ENCODE measurements at places on chromosomes 3 and 15.

- no peak overlapping the region for H3K27ac ChIP-seq
- DNase-seq: peak; percentile 22
- H3K36me3 ChIP-seq: no peaks in the 10 kb centered on the region
Observed at GRCh38 chr3:152556731-152557254, 278.1 kb upstream of the P2RY1 start.

- no peak for DNase-seq
- no peaks in the 10 kb centered on the region for H3K27me3 ChIP-seq
- H3K4me1 ChIP-seq: peaks cover 5% of the 10 kb centered on the region
- H3K36me3 ChIP-seq: peaks cover 42% of the 10 kb centered on the region
- no peak overlapping the region for H3K27ac ChIP-seq
Observed at GRCh38 chr3:149019580-149019979, 28.2 kb downstream of the GYG1 start.

DNA sequence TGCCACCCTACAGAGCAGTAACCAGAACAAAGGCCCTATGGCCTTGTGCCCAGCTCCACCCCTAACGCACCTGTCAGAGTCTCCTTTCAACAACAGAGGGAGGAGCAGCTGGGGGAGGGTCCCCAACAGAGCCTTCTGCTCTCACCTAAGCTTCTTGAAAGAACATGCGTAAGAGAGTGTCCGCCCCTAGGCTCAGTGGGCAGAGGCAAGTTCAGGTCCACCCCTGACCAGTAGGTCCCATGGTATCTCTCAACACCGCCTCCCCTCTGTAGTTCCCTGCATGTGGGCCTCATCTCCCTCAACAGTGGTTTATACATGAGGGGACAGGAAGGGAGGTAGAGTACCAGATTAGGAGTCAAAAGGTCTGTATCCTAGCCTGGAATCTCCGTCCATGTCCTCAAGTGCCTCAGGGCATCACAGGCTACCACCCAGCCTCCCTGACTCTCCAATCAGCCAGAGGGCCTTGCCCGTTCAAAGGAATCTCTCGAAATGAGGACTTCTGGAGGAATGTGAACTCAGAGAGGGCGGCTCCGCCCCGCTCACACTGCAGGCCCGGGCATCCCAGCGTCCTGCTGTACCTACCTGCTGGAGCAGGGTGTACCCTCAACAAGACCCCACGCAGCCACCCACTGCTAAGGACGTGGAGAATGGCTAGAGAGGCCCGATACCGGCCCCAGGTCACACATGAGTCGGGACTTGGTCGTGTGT, 680 bp downstream of the POC1A start:
- peaks cover 18% of the 10 kb centered on the region for H3K4me1 ChIP-seq
- H3K27me3 ChIP-seq: no peaks in the 10 kb centered on the region
- H3K4me3 ChIP-seq: peak overlapping the region; percentile 91
- H3K36me3 ChIP-seq: peaks cover 6% of the 10 kb centered on the region
- peak; percentile 50 for DNase-seq
- peak overlapping the region; percentile 65 for H3K27ac ChIP-seq

DNA sequence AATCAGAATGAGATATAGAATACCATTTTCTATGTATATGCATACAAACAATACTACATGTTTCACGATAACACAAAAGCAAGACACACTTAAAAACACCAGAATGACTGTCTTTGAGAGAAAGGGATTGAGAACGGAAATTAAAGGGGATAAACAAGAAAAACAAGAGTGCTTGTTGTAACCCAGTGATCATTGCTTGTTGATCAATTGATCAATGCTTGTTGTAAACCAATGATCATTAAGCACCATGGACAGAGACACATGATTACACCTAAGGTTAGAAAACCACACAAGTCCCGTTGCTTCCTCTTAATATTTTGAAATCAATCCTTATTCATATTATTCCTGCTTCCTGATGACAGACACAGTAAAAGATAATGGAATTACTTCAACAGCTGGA, 1.1 kb upstream of the OR4F15 start:
- H3K27me3 ChIP-seq: peaks cover 20% of the 10 kb centered on the region
- H3K4me1 ChIP-seq: no peaks in the 10 kb centered on the region
- H3K36me3 ChIP-seq: no peaks in the 10 kb centered on the region
- H3K27ac ChIP-seq: no peak overlapping the region

GRCh38 chr3:146503461-146504202, 34.3 kb upstream of the PLSCR2 start:
- H3K36me3 ChIP-seq: peaks cover 3% of the 10 kb centered on the region
- DNase-seq: no peak
- H3K27me3 ChIP-seq: no peaks in the 10 kb centered on the region
- H3K4me3 ChIP-seq: no peak overlapping the region

- H3K27ac ChIP-seq: no peak overlapping the region
- H3K36me3 ChIP-seq: peaks cover 4% of the 10 kb centered on the region
- DNase-seq: no peak
- H3K27me3 ChIP-seq: peaks cover 5% of the 10 kb centered on the region
- no peaks in the 10 kb centered on the region for H3K4me1 ChIP-seq
- H3K4me3 ChIP-seq: no peak overlapping the region
Observed at GRCh38 chr15:22968366-22968765, 11.8 kb downstream of the CYFIP1 start.

GRCh38 chr3:50275996-50276761, 2.7 kb upstream of the LSMEM2 start:
- peak overlapping the region; percentile 59 for H3K4me3 ChIP-seq
- H3K36me3 ChIP-seq: no peaks in the 10 kb centered on the region
- H3K4me1 ChIP-seq: peaks cover 31% of the 10 kb centered on the region
- peak; percentile 48 for DNase-seq
- H3K27me3 ChIP-seq: peaks cover 32% of the 10 kb centered on the region
- H3K27ac ChIP-seq: no peak overlapping the region

- H3K4me1 ChIP-seq: no peaks in the 10 kb centered on the region
- H3K36me3 ChIP-seq: no peaks in the 10 kb centered on the region
- no peak for DNase-seq
- H3K27me3 ChIP-seq: no peaks in the 10 kb centered on the region
Observed at GRCh38 chr3:55904716-55905115, 417.6 kb upstream of the WNT5A start.

DNA sequence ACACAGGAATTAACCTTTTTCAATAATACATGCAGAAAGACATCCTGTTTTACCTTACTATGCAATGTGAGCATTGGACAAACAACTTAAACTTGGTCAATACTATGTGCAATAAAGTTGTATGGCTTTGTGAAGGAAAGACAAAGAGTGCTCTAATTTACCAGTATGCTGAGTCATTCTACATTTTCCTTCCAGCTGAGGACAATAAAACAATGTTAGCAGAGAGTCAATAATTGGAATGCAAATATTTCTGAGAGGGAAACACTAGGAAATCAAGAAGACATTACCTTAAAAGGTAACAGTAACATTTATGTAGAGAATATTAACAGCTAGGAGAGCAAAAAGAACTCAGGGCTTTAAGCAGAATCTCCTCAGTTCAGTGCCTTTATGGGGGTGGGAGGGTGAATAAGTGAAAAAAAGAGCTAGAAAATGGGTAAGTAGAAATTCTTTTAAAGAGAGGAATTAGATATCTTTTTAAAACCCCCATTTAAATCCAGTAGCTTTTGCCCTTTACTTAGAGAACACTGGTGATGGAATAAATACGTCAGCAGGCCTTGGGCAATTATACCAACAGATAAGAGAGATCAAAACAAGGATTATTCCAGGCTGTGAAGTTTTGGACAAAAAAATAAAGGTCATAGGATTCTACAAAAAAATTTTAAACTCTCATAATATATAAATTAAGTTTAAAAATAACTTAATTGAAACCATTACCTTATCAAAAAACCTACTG, 11.6 kb upstream of the HGD start:
- no peak for DNase-seq
- no peak overlapping the region for H3K27ac ChIP-seq
- H3K4me1 ChIP-seq: no peaks in the 10 kb centered on the region
- no peak overlapping the region for H3K4me3 ChIP-seq

DNA sequence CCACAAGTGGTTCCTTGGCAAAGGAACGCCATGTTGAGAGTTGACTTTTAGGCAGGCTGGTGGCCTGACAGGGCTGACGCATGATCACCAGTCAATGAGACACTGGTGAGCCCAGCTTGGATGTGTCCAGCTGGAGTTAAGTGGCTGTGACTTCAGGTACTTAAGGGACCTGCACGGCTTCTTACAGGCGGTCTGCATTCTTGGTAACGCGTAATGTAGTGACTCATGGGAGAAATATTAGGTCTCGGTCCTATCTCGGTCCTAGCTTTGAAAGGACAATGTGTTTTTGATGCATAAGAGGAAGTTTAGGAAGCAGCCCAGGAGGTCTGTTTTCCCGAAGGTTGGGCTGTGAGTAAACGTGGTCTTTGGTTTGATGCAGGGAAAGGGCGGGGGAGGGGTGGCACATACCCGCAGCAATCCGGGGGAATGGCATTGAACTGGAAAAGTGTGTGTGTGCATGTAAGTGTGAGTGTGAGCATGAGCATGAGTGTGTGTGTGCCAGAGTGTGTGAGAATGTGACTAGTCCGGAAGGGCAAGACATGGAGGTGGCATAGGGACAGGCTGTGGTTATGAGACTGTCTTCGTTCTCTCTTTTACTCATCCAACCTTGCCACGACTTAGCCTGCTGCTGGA, 55.3 kb downstream of the FAM43A start:
- H3K27me3 ChIP-seq: peaks cover 5% of the 10 kb centered on the region
- no peak for DNase-seq
- H3K27ac ChIP-seq: no peak overlapping the region
- no peak overlapping the region for H3K4me3 ChIP-seq
- H3K36me3 ChIP-seq: no peaks in the 10 kb centered on the region

GRCh38 chr3:191781044-191781443, 320.1 kb downstream of the PYDC2 start:
- H3K27me3 ChIP-seq: no peaks in the 10 kb centered on the region
- no peak for DNase-seq
- H3K27ac ChIP-seq: no peak overlapping the region
- H3K4me1 ChIP-seq: no peaks in the 10 kb centered on the region
- H3K36me3 ChIP-seq: no peaks in the 10 kb centered on the region
- H3K4me3 ChIP-seq: no peak overlapping the region

GRCh38 chr3:10498271-10498670, 7.1 kb downstream of the ATP2B2 start:
- no peak overlapping the region for H3K4me3 ChIP-seq
- H3K4me1 ChIP-seq: no peaks in the 10 kb centered on the region
- no peaks in the 10 kb centered on the region for H3K36me3 ChIP-seq
- DNase-seq: no peak

GRCh38 chr3:169968224-169968885, 1.7 kb downstream of the SEC62 start:
- H3K4me3 ChIP-seq: peak overlapping the region; percentile 96
- H3K27ac ChIP-seq: peak overlapping the region; percentile 20
- no peak for DNase-seq
- peaks cover 8% of the 10 kb centered on the region for H3K36me3 ChIP-seq

DNA sequence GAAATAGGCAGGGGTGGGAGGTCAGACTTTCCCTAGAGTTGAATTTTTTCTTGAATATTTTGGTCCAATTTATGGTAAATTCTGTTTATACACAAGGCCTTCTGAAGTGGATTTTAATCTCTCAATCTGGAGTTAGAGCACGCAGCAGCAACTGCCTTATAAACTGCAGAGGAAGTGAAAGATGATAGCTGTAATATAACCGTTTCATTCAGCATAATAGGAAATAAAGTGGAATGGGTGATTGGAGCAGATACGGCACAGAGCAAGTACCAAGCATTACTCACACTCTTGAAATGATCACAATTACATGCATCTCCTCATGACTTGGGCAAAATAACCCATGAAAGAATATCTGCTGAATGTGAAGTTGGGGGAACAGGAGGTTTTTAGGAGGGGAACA, 106.8 kb downstream of the ARRDC4 start:
- H3K27me3 ChIP-seq: peaks cover 14% of the 10 kb centered on the region
- H3K4me1 ChIP-seq: no peaks in the 10 kb centered on the region
- no peak overlapping the region for H3K27ac ChIP-seq
- H3K4me3 ChIP-seq: no peak overlapping the region

DNA sequence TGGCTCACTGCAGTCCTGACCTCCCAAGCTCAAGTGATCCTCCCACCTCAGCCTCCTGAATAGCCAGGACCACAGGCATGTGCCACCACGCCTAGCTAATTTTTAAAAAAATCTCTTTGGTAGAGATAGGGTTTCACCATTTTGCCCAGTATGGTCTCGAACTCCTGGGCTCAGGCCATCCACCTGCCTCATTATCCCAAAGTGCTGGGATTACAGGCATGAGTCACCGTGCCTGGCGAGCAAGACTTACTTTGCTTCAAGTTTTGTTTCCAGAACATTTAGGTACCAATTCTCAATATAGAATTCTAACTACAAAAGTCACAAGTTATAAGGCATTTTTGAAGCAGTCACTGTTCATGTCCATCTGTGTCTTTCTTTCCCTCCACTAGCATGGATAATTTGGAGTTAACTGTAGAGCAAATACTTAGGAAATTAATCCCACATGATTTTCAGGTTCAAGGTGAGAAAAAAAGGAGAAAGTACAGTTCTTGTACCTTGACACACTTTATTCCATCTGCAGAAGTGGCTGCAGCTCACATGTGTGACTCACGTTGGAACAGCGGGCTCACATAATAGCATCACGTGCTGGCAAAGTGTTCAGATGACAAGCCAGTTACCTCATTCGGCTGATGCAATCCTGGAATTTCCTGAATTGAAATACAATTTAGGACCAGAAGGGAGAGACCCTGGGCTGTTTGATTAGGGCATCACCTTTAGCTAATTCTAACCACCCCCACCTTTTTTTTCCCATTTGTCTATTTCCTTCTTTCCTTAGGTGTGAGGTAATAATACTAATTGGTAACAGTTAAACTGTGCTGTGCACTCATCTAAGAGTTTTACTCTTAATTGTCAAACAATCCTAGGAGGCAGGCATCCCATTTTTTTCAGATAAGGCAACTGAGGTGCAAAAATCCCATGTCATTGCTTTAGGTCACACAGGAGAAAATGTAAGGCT, 46.9 kb upstream of the NEDD4 start:
- H3K27me3 ChIP-seq: no peaks in the 10 kb centered on the region
- H3K4me3 ChIP-seq: no peak overlapping the region
- H3K36me3 ChIP-seq: peaks cover 15% of the 10 kb centered on the region
- peak overlapping the region; percentile 79 for H3K27ac ChIP-seq

DNA sequence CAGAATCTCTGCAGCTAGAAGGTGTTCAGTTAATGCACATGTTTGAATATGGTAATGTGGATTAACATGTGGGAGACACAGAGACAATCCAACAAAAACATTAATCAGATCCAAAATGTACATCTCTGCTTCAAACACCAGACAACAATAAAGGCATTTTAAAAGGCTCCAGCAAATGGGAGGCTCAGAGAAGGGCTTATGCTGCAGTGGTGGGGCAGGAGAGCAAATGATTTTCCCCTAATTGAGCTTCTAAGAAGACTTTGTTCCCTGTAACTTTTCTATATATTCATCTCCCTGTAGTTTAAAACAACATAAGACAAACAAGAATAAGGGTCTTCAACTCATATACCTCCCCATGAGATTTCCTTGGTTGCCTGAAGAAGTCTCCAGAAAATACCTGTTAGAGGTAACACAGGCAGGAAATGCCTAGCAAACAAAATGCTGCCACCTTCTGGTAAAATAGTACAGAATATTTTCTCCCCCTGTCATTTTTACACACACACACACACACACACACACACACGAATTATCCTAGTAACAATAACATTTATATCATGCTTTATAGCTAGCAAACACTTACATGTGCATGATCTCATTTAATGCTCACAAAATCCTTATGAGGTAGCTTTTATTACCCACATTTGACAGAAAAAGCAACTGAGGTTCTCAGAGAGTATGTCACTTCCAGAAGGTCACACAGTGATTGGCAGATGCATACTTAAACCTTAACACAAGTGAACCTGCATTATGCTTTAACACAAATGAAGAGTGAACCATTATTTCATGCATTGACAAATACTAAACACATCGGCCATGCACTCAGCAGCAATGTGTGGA, 123.4 kb upstream of the MB21D2 start:
- H3K27ac ChIP-seq: no peak overlapping the region
- no peaks in the 10 kb centered on the region for H3K4me1 ChIP-seq
- no peak overlapping the region for H3K4me3 ChIP-seq
- H3K27me3 ChIP-seq: no peaks in the 10 kb centered on the region
- no peaks in the 10 kb centered on the region for H3K36me3 ChIP-seq

All from activated naive CD4-positive, alpha-beta T cell treated with anti-CD3 and anti-CD28 coated beads for 36 hours (primary cell).